Epithelial cell of esophagus (primary cell): ENCODE measurements at places on chromosomes 12 and 14.

GRCh38 chr12:1377681-1378080, 216.7 kb downstream of the FBXL14 start:
- DNase-seq = no peak

DNA sequence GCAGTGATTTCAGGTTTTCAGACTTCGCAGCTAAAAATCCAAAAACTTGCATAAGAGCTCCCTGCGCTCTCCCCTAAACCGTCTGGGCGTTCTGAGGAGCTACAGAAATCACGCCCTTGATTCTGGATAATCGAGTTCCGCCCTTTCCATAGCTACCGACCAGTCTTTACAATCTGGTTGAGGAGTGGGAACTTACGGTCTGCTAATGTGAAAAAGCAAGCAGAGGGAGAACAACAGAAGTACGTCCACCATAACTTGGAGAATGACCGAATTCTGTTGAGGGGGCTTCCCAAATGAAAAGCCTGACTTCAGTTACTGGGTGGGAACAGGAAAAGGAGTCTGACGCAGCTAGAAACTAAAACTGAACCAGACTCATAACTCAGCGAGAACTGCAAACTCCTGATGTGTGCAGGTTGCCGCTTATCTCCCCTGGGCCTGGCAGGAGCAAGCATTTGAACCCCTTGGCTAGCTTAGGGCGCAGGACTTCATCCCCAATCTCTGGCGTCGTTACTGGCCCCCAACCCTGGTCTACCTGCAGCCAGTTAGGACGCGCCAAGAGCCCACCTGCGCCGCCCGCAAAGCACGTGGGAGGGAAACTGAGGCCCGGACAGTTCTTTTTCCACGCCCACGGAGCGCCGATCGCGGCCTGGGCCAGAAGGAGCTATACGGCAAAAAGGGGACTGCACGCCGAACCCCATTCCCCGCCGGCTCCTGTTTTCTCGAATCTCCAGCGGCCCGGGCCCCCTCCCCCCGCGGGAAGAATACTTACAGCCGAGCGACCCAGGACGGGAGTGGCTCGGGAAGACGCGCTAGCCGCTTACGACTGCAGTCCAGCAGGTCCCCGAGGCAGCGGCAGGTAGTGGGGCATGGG, 838 bp downstream of the LRIG3 start:
- peak; percentile 66 for DNase-seq

- no peak for DNase-seq
Measured at GRCh38 chr12:117365049-117365616, 3.7 kb upstream of the NOS1 start.

DNA sequence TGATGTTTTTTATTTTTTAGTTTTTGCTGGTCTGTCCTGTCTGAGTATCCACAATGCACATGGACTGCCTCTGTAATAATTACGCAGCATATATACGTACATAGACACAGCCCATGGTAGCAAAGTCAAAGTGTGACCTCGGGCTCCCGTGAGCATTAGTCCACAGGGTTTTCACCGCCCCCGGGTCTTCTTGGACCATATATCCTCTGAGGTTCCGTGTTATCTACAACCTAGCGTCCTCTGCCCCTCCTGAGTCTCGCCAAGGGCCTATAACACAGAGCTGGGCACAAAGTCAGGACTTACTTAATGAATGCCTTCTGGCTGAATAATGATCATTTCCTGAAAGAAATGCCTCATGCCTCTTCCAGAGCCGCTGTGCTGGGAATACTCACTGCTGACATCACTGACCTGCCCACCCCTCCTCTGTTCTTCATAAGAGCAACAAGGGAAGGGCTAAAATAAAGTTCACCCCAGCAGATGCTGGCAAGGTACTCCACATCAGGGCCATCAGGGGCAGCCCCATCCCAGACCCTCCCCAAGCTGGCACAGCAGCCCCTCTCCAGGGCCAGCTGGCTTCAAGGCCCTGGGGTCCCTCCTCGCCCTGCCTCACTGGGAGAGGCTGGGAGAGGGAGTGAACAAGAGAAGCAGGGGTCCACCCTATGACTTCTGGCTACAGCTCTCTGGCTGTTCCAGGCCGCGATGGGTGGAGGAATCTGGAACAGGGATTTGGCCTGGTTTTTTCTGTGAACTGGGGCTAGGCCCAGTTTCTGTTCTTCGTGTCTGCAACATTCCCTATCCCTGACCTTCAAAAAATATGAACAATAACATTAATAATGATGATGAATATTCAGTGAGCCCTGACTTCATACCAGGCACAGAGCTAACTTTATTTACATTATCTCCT, 7.9 kb downstream of the HDAC7 start:
- peak; percentile 65 for DNase-seq

DNA sequence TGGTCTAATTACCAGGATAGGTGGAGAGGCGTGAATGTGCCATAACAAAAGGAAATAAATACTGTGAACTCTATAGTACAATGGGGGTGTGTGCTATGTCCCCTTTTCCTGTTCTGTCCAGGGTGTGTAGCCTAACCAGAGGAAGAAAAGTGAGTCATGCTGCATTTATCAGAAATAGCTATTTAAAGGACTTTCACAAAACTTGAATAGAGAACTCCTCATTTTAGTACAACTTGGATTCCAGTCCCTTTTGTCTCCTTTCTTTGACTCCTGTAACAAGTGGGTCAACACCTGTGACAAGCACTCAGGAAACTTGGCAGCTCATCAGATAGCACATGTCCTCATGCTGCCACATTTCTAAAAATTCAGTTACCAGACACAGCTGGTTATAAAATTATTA, 123.4 kb downstream of the CCDC91 start:
- DNase-seq = peak; percentile 12

- no peak for DNase-seq
Measured at GRCh38 chr12:43004908-43005307, 415.4 kb upstream of the PRICKLE1 start.

GRCh38 chr14:102396521-102396920, 33.8 kb downstream of the TECPR2 start:
- no peak for DNase-seq

DNA sequence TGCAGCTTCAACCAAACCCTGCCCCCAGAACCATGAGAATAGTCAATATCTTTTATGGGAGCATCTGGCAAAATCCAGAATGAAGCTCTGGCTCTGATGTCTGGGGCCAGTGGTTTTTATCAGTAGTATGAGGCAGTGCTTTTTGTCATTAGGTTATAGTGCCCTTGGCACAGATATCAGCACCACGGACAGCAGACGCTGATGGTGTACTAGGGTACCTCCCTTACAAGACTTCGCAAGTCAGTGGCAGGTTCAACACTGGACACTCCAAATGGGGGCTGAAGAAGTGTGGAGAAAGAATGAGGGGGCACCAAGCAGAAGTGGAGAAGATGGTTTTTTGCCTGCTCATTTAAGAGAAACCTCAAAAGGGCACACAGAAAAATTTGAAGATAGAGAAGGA, 68.2 kb upstream of the E2F7 start:
- peak; percentile 73 for DNase-seq

DNA sequence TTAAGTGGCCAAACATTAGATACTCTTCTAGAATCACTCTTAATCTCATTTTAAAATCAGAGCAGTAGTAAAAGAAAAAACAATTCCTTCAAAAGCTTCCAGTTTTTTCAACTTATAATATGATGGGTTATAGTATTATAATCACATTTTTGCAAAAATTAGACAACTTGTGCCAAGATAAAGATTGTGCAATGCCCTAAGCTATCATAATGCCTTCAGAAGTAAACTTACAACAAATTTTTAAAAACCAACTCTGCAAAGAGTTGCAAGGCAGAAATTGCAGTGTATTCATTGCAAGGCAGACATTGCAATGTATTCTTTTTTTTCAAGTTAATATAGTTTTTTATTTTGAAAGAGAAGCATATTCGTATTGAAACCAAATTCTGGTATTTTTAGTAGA, 47.2 kb upstream of the KITLG start:
- DNase-seq = no peak

GRCh38 chr14:71380271-71380670, 473.0 kb downstream of the PCNX1 start:
- DNase-seq = peak; percentile 36

DNA sequence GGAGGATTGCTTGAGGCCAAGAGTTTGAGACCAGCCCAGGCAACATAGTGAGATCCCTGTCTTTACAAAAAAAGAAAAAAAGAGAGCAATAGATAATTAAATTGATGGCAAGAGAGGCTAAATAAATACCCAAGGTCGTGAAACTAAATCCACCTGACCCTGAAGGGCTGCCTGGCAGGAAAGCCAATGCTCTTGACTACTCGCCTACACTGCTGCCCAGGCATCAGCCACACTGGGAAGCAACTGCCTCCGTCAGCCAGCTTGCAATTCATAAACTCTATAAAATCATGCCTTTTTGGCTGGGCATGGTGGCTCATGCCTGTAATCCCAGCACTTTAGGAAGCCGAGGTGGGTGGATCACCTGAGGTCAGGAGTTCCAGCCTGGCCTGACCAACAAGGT, 31.7 kb upstream of the RASSF3 start:
- no peak for DNase-seq

DNA sequence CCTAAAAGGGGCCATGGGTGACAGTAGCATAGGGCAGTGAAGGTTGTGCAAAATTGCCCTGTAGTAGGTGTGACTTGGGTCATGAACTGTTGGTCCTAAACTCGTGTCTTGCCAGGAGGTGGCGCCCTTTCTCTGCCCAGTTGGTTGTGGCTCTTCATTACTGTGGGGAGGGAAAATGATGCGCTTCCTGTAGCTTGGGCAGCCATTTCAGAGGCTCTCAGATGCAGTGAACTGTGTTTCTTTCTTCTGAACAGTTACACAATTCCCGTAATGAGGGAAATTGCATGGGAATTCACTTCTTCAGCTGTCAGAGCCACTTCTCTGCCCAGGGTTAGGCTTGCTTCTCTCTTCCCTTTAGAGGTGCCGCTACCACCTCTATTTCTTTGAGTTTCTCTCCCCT, 148.1 kb upstream of the NRXN3 start:
- peak; percentile 75 for DNase-seq

- no peak for DNase-seq
Measured at GRCh38 chr14:87999277-87999676, 5.7 kb upstream of the GPR65 start.

DNA sequence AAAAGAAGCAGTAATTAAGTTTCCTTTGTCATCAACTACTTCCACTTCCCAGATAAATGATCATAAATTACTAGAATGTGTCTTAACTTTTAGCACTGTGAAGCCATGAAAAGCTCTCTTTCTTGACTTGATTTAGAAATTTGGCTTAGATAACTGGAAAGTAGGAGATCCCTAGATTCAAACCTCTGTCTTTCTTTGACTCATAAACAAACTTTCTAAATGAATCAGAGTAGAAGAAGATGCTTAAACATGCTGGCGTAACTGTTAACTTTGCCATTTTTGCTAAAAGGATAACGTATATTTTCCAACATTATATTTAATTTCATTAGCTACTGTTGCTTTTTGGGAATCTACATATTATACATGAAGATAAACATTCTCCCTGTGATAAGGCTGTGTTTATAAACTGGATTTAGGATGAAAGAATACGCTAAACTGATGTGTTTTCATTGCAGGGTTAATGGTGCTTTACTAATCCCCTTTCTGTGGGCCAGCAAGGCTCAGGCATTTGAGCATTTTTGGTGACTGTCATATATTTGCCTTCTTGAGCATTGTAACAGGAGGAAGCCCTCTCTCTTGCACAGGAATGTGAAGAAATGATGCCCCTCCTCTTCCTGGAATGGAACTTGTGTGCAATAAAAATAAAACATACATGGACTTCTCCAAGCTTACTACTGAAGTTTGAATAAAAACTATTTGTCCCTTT, 301.4 kb downstream of the BMP4 start:
- DNase-seq = no peak

DNA sequence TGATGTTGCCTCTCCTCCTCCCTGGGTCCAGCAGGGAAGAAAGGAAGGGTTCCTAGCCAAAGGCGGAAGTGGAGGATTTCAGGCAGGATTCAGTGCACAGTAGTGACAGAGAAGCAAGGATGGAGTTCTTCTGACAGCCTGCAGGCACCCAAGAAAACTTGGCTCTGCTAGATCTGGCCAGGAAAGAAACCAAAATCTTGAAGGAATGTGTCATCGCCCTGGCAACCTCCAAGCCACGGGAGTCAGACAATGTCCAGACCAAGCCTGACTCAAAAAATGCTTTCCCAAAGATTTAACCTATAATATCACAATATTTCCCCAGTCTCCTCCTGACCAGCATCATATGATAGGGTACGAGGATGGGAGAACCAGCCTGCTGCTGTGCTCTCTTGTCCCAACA, 22.8 kb upstream of the DHRS4 start:
- no peak for DNase-seq

DNA sequence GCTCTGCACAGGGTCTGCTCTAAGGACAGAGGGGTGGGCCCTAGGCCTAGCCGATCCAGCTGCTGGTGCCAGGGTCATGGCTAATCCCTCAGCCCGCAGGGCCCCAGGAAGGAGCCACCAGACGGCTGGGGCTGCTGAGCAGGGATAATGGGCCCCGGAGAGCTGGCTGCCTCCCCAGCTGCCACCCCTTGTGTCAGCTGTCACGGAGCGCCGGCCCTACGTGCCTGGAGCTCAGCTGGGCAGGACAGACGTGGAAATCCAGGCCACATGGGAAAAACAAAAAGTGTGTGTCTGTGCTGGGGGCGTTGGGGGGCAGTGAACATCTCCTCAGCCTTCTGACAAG, 36.2 kb downstream of the CHGA start:
- DNase-seq = no peak

DNA sequence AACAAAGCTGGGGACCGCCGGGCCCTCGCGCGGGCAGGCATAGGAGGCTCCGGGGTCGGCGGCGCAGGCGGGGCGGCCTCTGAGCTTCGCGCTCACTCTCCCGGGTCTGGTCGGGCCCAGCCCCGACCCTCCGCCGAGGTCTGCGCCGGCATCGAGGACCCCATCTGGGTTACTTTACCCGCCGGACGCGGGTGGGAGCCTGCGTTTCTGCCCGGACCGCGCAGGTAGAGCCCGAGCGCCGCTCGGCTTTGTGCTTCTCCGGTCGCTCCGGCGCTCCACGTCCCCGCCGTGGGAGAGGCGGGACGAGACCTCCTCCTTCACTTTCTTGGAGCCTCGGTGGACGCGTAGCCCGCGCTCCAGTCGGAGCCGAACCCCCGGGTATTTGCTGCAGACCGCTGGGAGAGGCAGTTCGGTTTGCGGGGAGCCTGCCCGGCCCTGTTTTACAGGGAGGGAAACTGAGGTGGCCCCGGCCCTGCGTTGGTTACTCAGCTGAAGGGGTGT, 63.2 kb downstream of the FBXL14 start:
- no peak for DNase-seq
